Left renal cortex interstitium (tissue), 4 donors: ENCODE measurements at places on chromosomes 11 and 22.

GRCh38 chr11:37788141-37788877 lies 1190.3 kb upstream of the RAG2 start:
- no peak for DNase-seq

DNA sequence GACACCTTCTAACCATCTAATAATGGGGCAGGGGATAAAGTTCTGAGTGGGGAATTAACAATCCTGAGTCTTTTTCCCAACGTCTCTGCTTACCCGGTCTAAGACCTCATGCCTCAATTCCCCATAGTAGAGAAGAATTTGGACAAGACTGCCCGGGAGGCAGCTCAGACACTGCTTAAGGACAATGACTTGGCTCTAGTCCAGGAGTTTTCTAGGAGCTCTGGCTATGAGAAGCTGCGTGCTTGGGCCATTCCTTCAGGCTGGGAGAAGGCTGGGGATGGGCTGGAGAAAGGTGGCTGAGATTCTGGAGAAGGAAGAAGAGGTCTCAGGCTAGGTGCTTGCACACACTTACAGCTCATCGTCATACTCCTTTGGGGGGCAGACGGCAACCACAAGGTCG lies 19.8 kb upstream of the ABCC8 start:
- no peak for DNase-seq

DNA sequence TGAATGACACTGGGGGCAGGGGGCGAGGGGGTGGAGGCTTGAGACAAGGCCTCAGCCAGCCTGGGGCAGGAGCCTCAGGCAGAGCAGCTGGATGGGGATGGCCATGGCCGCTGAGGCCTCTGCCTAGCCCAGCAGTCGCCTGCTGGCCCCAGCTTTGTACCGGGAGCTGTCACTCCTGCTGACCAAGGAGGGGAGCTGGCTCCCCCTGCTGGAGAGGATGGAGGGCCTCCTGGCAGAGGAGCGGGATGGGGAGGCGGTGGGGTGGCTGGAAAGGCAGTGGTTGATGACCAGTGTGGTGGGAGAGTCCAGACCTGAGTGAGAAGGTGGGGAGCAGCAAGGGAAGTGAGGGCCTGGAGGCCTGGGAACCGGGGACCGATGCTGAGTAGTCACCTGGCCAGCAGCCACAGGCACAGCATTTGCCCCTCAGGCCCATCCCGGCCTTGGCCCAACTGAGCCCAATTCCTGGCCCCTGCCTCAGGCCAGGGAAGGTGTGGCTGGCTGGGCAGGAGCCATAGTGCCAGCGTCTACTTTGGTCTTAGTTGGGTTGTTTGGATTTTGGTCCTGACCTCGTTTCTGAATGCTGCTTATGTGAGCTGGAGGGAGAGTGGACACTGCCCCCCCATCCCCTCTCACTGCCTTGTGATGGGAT lies 6.0 kb upstream of the SUSD2 start:
- no peak for DNase-seq

- no peak for DNase-seq
These were observed 997 bp upstream of the CDHR5 start for GRCh38 chr11:625636-626268.

- no peak for DNase-seq
These were observed 20.0 kb downstream of the MARK2 start for GRCh38 chr11:63858628-63859550.

- DNase-seq, result no peak
These were observed 6.4 kb downstream of the MARK2 start for GRCh38 chr11:63845303-63845702.

DNA sequence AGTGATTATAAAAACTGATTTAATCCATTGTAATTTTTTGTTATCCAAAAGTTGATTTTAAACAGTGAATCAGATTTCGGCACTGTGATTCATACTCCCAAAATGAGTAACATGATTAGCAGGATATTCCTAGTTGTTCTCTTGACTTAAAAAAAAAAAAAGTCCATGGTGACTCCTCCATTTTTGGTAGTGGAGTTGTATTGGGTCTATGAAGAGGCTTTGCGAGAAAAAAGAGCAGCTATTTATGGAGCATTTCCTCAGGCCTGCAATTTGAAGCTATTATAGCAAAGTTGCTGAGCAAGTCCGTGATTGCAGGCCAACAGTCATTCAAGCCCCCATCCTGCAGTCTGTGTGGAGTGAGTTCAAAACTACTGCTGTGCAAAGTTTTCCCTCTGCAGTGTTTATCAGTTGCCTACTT lies 28.8 kb downstream of the YAP1 start:
- DNase-seq, result no peak

GRCh38 chr22:19429950-19430889 lies 1.3 kb downstream of the HIRA start:
- DNase-seq, result no peak

GRCh38 chr11:59728154-59728553 lies 14.5 kb upstream of the OR10V1 start:
- no peak for DNase-seq

- DNase-seq, result no peak
These were observed 86.1 kb upstream of the BDNF start for GRCh38 chr11:27786331-27786730.

DNA sequence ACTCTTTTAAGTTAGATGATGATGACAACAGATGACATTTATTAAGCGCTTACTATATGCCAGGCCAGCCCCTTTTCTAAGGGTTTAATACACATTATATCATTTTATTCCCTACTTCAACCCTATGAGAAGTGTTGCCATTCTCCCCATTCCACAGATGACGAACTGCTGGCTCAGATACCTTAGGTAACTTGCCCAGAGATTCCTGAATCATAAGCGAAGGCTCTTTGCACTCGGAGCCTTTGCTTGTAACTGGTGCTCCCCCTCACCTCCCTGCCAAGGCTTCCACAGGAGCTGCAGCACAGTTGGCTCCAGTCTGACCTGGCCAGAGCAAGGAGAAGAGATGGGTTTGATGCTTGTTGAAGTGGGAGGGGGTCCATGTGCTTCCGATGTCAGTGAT lies 43.0 kb downstream of the DBX1 start:
- DNase-seq, result no peak

DNA sequence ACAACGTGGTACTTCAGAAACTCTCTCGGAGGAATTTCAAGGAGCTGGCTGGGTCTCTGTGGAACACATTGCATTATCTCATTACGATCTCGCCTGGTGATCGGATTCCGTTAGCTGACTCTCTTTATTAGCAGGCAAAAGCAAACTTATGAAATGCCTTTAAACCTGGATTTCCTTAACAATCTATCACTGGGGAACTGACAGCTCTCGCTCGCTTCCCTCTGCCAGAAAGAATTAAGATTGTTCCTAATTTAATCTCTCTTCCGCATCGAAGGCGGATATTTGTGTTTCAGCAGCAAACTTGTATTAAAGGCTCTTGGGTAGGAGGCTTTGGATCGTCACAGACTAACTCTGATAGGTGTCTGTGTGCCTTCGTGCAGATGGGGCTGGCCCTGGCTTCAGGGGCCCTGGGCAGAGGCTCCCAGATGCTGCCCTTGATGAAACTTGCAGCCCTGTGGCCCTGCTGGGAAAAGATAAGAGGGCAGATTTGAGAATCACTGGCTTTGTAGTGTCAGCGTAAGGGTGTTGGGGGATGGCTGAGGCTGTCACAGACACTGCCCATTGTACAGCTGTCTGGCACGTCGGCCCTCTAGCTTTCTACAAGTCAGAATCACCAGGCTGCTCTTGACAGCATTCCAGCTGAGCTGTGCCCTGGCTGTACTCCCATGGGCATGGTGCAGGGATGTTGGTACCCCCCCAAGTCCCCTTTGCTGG lies 162.2 kb upstream of the NECTIN1 start:
- no peak for DNase-seq

GRCh38 chr22:31230155-31230870 lies 18.2 kb downstream of the LIMK2 start:
- no peak for DNase-seq

DNA sequence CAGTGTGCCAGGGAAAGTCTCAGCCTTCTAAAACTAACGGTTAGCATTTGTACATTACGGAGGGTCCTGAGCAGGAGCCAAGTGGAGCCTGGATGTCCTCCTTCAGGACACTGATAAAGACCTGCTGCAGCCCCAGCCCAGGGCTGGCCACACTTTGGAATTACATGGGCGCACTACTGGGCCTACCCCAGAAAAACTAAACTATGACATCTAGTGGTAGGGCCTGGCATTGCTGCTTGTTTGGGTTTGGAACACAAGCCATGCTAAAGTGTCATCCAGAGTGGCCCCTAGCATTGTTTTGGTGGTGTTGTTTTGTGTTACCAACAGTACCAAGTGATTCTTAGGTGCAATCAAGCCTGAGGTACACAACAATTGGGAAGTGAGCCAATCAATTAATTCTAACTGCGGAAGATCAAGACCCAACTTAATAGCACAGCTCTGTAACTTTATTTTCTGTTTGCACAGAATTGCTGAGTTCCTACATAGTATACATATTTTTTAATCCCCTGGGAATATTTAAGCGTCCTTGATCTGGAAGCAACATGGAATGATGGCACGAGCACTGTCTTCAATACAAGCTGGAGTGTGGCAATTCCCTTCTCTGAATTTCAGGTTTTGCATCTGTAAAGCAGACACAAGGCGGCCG lies 340.7 kb downstream of the LARGE1 start:
- no peak for DNase-seq

- DNase-seq, result no peak
These were observed 66.5 kb upstream of the ALX4 start for GRCh38 chr11:44376423-44376822.

- no peak for DNase-seq
These were observed 6.1 kb upstream of the CRYBB3 start for GRCh38 chr22:25193548-25193947.

- DNase-seq, result no peak
These were observed 103.6 kb downstream of the TRIM29 start for GRCh38 chr11:120034176-120034875.

- DNase-seq, result no peak
These were observed at the start of gene FXYD2 for GRCh38 chr11:117824571-117825537. TSS of gene FXYD2 (minus strand) at chr11:117824744. CDS start at chr11:117824678, 66 bp downstream.

GRCh38 chr22:42685941-42686653 lies 34.6 kb downstream of the A4GALT start:
- DNase-seq, result no peak

- no peak for DNase-seq
These were observed 16.9 kb upstream of the SIK2 start for GRCh38 chr11:111585371-111585770.

- no peak for DNase-seq
These were observed 171.7 kb downstream of the TTC28 start for GRCh38 chr22:28507896-28508295.

GRCh38 chr22:49966774-49967705 lies 6.5 kb downstream of the PIM3 start:
- no peak for DNase-seq

DNA sequence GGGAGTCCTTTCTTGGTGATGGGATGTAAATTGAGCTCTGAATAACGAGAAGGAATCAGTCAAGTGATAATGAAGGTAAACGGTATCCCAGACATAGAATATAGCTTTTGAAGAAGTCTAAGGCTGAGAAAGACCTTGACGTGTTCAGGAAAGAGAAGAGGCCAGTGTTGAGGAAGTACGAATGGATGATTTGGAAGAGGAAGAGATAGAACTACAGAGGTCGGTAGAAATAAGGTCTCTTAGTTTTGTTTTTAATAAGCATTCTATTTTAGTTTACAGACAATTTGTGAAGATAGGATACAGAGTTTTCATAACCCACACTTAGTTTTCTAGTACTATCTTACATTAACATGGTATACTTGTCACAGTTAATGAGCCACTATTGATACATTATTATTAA lies 1598.1 kb downstream of the FAM181B start:
- DNase-seq, result no peak

DNA sequence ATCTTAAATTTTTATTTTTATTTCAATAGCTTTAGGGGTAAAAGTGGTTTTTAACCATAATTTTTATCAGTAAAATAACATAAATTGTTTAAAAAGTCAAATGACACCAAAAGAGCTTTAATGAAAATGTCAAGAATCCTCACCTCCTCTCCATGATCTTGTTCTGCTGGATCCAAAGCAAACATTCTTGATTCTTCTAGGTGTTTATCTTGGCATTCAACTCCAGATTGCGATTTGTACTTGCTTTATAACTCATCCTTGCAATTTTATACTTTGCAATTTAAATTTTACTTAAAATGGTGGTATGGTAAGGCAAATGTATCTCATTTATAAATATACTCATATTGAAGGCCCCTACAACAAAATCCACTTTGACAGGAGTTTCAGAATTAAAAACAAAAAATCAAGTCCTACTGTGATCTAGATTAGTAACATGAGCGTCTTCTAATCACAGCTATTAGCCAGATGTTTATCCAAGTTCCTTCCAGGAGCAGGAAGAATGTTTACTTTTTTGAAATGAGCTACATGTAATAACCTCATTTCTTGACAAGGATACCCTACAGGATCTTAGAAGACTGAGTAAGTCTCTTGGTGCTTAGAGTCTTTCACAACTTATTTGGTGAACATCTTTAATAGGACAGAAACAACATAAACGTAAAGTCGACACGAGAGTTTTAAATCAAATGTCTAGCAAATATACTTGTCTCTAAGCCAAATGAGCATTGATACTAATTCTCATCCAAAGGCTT lies 72.4 kb upstream of the CARD18 start:
- no peak for DNase-seq

DNA sequence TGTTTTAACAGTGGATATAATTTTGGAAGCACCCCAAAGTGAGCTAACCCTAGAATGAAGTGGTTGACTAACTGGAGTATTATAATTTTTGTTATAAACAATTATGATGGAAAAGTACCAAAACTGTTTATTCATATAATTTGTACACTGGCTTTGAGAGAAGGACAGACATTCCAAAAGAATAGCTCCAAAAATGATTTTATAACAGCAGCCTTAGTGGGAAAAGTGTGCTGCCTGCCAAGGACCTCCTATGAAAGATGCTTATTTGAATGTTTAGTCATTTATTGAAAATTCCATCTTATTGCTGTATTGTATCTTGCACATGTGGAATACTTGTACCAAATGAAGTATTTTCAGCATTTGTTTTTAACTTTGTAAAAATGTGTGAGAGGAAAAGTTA lies 169.8 kb downstream of the GUCY1A2 start:
- no peak for DNase-seq

GRCh38 chr22:37010976-37011375 lies 8.3 kb downstream of the TST start:
- DNase-seq, result no peak
